Tongue (tissue), 3 donors: ENCODE measurements at places on chromosomes 11 and 22.

DNA sequence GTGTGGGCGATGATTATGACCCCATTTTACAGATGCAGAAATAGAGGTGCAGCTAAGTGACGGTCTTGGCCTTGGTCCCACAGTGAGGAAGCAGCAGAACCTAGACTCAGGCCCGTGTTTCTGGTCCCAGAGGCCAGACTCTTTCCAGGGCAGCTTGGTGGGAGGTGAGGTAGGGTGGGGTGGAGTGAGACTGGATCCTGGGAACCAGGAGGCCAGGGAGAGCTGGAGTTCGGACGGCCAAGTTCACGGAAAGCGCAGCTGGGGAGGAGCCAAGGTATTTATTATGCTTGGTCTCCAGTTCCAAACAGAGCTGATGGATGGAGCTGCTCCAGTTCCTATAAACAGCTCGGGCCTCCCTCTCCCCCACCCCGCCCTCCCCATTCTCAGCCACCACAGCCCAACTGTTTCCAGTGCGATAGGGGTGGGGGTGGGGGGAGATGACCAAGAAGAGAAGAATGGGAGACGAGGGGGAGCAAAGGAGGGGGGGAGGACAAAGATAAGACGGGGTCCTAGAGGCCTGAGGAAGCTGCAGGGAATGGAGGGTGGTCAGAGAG, 16.2 kb downstream of the LRRC32 start:
- peak; percentile 88 for DNase-seq

GRCh38 chr11:109275931-109276330, 146.1 kb upstream of the C11orf87 start:
- no peak for DNase-seq

GRCh38 chr11:20754933-20755332, 85.5 kb downstream of the NELL1 start:
- no peak for DNase-seq

DNA sequence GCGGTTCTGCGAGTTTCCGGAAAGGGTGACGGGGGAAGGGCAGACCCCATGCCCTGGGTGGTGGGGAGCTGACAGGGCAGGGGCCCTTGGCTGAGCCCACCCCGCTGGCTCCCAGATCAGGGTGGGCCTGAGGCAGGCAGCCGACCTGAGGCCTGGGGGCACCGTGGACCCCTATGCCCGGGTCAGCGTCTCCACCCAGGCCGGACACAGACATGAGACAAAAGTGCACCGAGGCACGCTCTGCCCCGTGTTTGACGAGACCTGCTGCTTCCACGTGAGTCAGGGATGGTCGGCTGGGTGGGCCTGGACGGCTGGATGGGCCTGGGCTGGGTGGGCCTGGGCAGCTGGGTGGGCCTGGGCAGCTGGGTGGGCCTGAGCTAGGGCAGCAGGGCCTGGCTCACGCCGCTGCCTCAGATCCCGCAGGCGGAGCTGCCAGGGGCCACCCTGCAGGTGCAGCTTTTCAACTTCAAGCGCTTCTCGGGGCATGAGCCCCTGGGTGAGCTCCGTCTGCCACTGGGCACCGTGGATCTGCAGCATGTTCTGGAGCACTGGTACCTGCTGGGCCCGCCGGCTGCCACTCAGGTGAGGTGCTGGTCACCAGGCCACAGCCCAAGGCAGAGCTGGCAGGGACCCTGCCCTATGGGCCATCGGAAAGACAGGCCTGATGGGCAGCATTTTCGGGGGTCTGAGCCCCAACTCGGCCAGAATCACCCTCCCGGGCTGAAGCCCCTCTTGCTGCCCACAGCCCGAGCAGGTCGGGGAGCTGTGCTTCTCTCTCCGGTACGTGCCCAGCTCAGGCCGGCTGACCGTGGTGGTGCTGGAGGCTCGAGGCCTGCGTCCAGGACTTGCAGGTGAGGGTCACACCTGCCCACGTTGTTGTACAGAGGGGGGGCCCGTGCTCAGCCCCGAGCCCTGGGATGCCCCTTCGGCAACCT, 1.5 kb downstream of the SYT8 start:
- no peak for DNase-seq

- DNase-seq: no peak
Observed at GRCh38 chr11:125448136-125448535, 47.9 kb downstream of the FEZ1 start.
